ENCODE measurements at places on chromosomes 12 and 14.

DNA sequence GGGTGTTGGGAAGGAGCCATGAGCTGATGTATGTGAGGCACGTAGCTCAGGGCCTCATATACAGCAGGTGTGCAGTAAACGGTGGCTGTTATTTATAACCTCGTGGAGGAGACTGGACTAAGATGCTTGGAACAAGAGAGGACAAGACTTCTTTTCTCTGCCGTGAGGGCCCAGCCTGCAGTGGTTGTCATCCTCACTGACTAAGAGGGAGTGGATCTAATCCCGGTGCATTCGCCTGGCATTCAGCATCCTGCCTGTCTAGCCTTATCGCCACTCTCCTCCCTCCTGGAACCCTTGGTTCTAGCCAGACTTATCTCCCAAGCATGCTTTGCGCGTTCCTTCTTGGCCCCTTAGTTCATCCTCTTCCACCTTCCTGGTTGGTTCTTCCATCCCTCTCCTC, 3.9 kb downstream of the TSPAN9 start:
- DNase-seq = no peak

DNA sequence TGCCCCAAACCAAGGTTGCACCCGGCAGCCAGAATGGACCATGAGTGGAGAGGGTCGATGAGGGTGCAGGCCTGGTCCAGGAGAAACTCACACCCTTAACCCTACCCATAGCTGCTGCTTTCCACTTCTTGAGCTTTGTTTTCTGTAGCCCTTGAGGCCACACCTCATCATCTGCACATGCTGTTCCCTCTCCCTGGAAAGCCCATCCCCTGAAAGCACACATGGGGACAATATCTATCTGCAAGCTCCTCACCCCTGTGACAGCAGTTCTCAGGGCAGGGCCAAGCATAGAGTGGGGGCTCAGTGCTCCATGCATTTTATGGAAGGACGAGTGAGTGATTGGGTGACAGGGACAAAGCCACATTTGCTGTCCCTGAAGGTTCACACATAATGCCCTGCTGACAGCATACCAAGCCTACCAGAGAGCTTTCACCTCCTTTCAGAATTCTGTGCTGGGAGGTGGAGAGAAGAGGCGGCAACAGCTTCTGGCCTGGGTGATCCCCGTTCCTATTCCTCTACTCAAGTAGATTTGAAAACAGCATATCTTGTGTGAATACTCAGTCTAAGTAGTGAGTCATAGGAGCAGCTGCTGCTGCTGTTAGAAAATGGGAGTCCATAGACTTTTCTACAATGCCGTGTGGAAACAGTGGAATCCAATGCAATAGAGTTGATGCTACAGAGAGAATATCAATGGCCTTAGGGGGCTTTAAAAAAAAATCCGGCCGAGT, 44.6 kb downstream of the SRGAP1 start:
- DNase-seq = no peak

GRCh38 chr14:35398071-35398584, 6.4 kb downstream of the NFKBIA start:
- no peak for DNase-seq

DNA sequence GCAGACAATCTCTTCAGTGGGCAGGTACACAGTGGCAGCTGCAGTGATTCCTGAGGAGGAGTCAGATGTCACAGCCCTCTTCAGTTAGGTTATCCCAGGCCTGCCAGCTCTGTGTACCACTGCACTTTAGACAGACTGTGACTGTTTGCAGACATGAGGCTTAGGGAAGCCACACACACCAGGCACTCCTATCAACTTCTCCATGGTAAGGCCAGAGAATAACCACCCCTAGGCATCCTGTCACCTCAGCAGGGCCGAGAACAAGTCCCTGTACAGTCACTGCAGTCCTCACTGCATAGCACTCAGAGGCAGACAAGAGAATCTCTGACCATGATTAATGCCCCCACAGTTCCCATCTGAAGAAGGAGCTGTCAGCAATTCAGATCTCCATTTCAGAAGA, 296.5 kb downstream of the GALC start:
- DNase-seq = no peak

DNA sequence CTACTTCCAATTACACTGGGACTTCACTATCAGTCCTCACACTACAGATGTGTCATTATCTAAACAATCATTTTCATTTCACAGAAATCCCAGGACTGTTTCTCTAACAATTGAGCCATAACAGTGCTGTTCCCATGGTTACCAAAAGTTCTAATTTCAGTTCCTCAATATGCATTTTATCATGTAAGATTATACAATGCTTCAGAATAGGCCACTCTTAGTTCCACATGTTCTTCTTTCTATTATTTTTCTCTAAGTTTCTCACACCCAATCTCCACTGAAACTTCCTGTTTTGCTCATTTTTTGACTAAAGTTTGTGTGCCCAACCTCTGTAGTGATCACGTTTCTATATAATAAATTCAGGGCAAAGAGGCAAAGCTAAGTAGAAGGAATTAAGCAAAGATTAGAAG, 185.8 kb downstream of the DUSP6 start:
- DNase-seq = no peak

DNA sequence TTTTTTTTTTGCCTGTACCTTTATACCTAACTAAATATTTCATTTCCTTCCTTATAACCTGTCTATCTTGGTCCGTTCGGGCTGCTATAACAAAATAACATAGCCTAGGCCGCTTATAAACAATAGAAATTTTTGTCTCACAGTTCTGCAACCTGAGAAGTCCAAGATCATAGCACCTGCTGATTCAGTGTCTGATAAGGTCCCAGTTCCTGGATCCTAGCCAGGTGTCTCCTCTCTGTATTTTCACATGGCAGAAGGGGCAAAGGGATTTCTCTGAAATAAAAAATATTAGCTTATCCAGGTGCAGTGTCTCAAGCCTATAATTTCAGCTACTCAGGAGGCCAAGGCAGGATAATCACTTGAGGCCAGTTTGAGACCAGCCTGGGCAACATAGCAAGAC, 1046.6 kb upstream of the USP15 start:
- no peak for DNase-seq

GRCh38 chr12:96985515-96986362, 78.7 kb downstream of the NEDD1 start:
- DNase-seq = peak; percentile 38

GRCh38 chr12:29310899-29311298, 70.1 kb downstream of the ERGIC2 start:
- no peak for DNase-seq

DNA sequence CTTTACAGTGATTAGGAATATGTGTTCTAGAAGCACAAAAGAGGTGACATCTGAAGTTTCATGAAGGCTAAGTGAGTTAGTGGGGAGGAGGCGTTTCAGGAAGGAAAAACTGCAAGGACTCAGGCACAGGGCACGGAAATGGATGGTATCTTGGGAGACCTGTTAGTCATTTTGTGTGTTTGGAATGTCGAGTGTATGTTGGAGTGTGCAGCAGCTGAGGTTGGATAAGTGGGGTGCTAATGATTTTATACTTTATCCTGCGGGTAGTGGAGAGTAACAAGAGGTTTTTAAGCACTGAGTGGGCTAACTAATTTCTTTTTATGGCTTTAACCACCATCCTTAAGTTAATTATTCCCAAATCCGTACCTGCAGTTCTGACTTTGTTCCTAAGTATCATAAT, 571.5 kb upstream of the FBXO33 start:
- DNase-seq = no peak

DNA sequence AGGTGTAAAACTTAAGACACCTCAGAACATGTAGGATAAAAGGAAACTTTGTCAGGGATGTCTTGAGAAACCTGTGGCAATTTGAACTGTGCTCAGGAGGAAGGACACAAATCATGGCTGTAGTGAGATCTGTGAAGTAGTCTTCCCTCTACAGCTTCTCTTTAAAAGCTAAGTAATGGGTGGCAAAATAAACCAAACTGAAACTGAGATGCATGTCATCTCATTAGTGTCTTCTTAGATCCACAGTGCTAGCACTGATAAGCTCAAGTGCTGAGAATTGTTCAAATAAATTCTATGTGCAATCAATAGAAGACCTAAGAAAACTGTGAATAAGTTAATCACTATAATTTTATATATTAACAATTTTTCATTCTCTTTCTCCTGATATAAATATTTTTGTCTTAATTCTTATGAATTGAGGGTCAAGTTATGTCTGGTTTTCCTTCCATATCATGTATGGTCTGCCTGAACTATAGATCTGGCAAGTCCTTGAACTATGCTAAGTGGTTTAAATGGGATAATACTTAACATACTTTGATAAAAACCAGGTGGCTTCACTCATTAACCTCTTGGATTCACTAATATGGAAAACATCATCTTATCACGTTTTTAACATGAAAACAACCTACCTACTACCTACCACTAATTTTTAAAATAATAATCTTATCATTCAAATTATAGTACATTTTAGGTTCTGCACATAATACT, 27.2 kb downstream of the SYT1 start:
- DNase-seq = no peak

DNA sequence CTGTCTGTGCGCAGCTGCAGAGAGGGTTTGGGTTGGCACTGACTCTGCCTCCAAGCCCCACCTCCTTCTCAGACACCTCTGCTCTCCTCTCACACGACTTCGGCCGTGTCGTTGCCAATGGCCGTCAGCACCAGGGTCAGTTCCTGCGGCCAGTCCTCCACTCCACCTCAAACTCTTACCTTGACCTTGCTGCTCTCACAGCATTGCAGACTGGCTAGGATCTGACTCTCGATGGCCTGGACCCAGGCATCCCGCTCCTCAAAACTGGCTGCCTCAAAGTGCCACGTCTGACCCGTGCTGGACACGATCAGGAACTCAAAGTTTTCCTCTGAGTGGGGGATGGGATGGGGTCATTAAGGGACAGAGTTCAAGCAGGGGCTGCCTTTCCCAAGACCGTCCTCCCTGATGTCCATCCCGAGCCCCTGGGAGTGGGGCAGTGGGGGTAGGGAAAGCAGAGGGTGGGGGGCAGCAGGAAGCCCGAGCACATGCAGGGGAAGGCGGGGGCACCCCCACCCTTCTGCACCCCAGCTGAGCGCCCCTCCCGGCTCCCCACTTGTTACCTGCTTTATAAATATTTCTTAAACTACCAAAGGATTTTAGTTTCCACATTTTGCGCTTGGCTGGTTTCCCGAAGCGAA, 10.7 kb downstream of the AGAP2 start:
- DNase-seq = no peak

DNA sequence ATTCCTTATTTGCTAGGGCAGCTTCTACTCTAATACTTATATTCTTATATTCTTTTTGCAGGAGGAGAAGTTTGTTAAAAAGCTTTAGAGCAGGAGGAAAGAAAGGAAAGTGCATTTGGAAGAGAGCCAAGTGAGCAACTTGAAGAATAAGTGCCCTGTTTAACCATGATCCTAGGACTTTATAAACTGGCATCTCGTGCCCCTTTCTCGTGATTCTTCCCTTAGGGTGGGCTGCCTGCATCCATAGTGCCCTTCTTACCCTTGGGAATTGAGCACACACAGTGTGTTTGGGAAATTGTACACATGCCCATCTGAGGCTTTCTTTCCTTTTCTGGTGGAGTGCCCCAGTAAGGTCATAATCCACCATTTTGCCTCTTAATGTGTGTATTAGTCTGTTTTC, 141.9 kb downstream of the NUBPL start:
- DNase-seq = no peak

- peak; percentile 43 for DNase-seq
Observed at GRCh38 chr12:55842681-55843429, at the start of gene MMP19. Gene MMP19, minus strand, starts transcription at chr12:55842936. Its CDS starts 106 bp downstream, at chr12:55842830.

DNA sequence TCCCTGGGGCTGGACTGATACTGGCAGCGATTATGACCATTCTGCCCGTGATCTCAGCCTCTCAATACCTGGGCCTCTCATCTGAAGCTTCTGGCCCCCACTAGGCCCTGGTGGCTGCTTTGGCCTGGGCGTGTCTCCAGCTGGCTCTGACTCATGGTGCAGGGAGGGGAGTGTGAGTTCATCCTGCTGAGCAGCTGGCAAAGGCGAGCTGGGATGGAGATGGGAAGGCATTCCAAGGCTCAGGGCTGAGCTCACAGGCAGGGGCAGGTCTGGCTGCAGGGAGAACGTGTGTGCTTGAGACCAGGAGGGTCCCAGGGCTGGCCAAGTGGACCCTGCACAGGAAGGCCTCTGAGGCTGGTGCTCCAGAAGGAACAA, 221.8 kb downstream of the TMEM121 start:
- peak; percentile 54 for DNase-seq

DNA sequence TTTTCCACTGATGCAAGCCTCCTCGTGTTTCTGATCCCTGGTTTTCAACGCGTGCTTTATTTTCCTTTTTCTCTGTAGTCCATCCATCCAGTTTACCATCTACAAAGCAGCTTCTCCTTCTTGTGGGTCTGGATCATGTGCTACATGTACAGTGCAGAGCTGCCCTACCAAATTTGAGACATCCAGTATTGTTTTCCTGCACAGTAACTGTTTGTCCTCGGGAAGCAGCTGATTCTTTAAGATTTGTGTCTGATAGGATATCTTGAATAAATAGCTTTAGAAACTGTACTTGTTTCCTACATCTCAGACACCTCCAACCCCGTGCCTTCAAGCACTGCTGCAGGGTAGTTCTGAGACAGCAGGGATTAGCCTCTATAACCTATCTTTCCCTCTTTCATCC, 368.1 kb upstream of the FAR2 start:
- DNase-seq = no peak

GRCh38 chr12:120101182-120101581, 15.4 kb downstream of the RAB35 start:
- DNase-seq = no peak

DNA sequence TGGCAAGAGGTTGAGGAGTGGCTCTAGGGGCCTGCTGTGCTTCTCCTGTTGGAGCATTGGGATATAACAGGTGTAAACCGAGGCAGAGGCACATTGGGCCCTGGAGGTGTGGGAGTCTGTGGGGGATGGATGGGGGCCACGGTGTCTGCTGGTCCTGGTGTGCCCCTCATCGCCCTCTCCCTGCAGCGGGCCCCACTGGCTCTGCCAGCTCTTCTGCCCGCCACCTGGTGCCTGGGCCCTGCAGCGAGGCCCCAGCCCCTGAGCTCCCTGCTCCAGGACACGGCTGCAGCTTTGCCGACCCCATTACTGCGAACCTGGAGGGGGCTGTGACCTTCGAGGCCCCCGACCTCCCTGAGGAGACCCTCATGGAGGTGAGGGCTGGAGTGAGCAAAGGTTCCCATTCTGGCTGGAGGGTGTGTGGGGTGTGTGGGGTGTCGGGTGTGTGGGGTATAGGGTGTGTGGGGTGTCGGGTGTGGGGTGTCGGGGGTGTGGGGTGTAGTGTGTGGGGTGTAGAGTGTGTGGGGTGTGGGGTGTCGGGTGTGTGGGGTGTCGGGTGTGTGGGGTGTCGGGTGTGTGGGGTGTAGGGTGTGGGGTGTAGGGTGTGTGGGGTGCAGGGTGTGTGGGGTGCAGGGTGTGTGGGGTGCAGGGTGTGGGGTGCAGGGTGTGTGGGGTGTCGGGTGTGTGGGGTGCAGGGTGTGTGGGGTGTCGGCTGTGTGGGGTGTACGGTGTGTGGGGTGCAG, 10.6 kb upstream of the PUS1 start:
- no peak for DNase-seq

- no peak for DNase-seq
Observed at GRCh38 chr14:32847867-32848266, 90.8 kb upstream of the NPAS3 start.

GRCh38 chr12:113220593-113221180, 577 bp upstream of the TPCN1 start:
- no peak for DNase-seq

All from LoVo (cell line).